ENCODE measurements at places on chromosomes 11 and 22. TPM values are rescaled to one million over a fixed set of nuclear protein-coding genes. Genes with fewer than 3 reads are reported as not detected.

DNA sequence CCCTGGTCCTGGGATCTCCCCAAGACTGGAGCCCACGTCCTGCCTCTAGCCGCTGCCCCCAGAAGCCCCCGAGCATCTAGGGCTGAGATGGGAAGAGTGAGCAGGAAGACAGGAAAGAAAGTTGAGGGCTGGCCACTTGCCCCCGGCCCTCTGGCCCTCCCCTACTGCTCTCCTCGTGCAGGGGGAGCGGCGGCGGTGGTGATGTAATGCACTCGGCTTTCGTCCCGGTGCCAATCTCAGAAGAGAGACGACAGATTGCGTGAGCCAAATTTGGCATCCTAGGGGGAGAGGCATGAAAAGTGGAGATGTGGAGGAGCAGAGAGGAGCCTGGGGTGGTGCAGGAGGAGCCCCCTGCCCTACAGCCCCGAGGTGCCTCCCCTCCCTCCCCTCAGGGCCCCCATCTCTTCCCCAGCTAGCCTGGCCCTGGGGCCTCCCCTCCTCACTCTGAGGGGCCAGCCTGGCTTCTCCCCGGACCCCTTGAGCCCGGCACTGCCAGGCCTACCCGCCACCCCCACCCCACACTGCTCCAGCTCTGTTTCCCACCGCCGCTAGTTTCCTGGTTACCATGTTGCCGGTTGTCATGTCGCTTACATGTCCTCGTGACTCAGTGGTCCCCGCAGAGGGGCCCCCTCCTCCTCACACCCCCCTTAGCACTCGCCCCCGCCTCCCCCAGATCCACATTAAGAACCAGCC, 2.5 kb downstream of the KCNJ4 start:
- DNase-seq = no peak

GRCh38 chr11:17260020-17260419, 16.5 kb upstream of the NUCB2 start:
- DNase-seq = no peak

- no peak for DNase-seq
These were observed 76.5 kb downstream of the DHCR7 start for GRCh38 chr11:71371674-71372069.

DNA sequence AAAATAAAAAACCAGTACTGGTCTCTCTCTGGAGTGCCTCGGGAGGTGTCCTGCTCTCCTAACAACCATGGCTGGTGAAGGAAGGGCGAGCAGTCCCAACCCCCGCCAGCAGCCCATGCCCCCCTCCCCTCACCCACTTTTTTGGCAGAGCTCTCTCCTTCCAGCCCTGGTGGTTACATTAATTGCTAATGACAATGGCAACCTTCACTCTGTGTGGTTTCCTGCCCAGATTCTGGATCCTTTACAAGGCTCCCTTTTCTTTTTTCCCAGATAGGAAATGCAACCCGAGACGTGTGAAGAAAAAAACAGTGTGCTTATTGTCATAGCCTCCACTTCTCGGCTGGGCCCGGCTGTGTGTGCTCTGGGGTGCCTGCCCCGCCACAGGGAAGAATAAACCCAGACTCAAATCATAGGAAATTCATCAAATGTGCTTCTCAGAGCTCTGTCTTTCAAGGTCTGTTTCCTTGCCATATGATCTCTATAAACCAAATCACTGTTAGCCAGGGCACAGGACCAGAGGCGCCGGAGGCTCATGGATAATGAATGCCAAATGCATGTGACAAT, 513.0 kb downstream of the SOX6 start:
- DNase-seq = no peak

GRCh38 chr11:61307354-61307753, 12.2 kb upstream of the VWCE start:
- DNase-seq = no peak

- DNase-seq = no peak
These were observed at the start of gene CASP12 for GRCh38 chr11:104897891-104898684. TSS of gene CASP12 (minus strand) at chr11:104898460.

- DNase-seq = no peak
These were observed 81.0 kb downstream of the SLC36A4 start for GRCh38 chr11:93116641-93117441.

DNA sequence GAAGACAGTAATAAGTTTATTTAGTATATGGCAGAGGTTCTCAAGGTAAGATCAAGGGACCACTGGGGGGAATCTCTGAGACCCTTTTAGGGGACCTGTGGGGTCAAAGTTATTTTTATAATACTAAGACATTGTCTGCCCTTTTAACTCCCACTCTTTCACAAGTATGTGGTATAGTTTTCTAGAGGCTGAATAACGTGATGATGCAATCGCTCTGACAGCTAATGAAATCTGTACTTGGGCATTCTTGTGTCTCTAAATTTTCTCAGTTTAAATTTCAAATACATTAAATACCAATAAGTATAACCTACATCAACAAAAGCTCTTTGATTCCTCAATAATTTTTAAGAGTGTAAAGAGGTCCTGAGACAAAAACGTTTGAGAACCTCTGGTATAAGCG, 147.9 kb downstream of the ATG16L2 start:
- no peak for DNase-seq

DNA sequence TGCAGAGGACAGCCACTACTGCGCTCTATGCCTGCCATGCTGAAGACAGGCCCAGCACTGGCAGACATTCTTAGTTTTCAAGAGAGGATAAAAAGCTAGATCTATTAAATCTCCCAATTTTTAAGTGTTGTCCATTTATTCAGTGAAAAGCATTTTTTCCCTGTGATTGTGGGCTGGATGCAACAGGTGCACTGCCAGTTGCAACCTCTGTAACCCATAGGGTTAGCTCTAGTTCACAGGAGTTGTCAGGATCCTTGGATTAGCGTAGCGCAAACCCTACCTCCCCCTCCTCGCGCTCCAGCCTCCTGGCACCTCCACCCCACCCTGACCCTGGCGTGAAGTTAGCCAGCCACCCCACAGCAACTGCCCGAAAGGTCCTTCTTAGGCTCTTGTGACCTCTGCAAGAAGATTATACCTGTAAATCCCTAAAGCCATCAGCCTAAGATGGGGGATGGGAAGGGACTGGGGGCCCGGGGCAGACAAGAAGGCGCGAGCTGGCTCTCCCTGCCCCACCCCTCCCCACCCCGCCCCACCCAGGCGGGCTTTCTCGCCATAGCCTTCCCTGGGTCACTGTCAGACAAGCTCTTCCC, 30.9 kb downstream of the EIF3F start:
- DNase-seq = no peak

- no peak for DNase-seq
These were observed 31.5 kb downstream of the SLC35F2 start for GRCh38 chr11:107827041-107827440.

DNA sequence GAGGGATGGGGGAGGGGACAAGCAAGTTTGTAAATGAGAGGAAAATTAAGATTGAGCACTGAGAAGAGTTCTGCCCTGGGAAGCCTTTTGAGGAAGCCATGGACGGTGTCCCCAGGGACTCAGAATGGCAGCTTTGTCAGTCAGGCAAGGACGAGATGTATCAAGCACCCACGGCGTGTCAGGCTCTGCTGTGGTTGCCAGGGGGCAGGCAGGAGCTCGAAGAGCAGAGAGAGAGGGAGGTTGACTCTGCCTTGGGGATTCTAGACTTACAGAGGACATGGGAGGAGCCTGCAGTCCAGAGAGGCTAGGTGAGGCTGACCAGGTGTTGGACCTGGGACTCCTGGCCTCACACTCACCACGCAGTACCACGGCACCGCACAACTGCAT, 29.1 kb upstream of the SYT7 start:
- DNase-seq = no peak

Gene PDGFB
- 79.6 TPM for total RNA-seq

Gene PPARA
- 18.5 TPM for total RNA-seq

Gene DDI1
- total RNA-seq = not detected

Gene MCAM
- total RNA-seq = 660 TPM

Gene BRSK2
- 0.22 TPM for total RNA-seq

Gene SYCE3
- total RNA-seq = 1.0 TPM

Gene CST6
- total RNA-seq = 89.1 TPM
